ENCODE measurements at places on chromosomes 3 and 15.

DNA sequence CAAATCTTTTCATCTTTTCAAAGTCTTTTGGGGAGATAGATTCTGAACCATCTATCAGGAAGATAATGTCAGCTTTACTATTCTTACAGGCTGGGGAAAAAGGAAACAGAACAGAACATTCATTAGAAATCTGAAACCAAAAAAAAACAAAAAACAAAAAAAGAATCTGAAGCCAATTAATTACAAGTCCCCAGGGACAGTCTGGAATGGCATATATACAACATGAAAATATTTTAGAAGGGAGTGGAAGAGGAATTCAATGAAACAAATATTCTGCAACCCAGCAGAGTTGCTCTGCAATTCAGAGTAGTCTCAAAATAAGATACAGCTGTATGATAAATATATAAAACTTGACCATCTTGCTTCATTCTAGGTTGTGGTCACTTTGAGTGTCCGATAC is 41.7 kb upstream of the CAPN7 start:
- DNase-seq, result no peak

DNA sequence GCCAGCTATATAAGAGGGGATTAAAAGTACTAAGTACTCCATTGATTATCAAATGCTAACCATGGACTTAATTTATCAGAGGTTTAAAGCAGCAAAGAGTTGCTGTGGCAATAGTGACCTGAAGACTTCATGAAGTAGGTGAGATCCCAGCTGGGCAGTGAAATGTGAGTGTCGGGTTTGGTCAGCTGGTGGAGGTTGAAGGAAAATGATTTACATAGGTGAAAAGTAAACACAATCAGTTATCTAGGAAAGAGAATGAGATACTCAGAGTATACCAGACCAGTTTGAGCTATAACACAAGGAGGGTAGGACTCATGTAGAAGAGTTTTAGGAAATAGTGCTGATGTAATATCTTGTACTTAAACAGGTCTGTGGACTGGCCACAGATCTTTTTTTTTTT is 16.5 kb upstream of the FBXO22 start:
- DNase-seq, result no peak

DNA sequence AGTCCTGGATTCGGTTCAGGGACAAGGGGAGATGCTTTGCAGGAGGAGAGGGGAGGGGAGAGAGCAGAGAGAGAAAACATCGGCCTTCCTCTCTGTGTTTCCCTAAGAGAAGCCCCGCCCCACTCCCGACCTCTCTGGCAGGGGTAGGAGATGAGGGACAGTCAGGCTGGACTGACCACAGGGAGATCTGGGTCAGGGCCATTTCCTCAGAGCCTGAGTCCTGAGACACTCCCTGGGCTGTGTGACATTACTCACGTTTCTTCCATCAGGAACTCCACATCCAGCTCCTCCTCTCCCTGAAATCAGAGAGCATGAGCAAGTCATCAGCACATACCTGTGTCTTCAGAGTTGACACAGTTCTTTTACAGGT is 9.1 kb downstream of the PLA2G4D start:
- DNase-seq, result no peak

DNA sequence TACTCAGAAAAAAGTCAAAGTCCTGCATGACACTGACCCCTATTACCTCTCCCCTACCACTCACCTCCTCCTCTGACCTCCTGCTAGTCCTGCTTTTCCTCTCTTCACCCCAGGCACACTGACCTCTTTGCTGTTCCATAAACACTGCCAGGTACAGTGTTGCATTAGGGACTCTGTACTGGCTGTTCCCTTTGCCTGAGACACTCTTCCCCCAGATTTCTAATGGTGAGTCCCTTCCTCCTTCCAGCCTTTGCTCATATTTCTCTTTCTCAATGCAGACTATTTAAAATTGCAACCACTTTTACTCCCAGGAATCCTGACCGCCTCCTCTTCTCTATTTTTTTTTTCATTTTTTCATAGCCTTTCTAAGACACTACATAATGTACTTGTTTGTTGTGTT is 36.3 kb upstream of the UBE2E2 start:
- no peak for DNase-seq

GRCh38 chr3:178895178-178895789 is 176.3 kb downstream of the ZMAT3 start:
- DNase-seq, result no peak

DNA sequence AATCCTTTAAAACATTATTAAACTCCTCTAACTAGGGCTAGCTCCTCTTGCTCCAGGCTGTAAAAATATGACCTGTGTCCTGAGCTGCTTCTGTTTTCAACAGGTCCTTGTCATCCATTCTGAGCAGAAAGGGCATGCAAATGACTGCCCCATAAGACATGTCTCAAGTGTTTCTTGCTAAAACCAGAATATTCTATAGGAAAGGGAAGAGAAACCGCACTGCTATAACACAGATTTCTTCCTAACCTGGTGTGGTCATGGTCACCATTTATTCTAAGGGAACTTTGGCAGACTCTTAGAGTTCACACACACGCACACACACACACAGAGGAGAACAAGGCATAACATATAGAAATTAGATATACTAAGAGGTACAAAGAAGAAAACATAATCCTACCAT is 34.2 kb upstream of the B3GNT5 start:
- DNase-seq, result no peak

GRCh38 chr3:167885277-167885676 is 149.8 kb downstream of the SERPINI1 start:
- DNase-seq, result no peak

- DNase-seq, result no peak
These were observed 172.5 kb upstream of the GADL1 start for GRCh38 chr3:31067004-31067403.

- DNase-seq, result no peak
These were observed 9.2 kb downstream of the ST6GAL1 start for GRCh38 chr3:186939536-186939935.

DNA sequence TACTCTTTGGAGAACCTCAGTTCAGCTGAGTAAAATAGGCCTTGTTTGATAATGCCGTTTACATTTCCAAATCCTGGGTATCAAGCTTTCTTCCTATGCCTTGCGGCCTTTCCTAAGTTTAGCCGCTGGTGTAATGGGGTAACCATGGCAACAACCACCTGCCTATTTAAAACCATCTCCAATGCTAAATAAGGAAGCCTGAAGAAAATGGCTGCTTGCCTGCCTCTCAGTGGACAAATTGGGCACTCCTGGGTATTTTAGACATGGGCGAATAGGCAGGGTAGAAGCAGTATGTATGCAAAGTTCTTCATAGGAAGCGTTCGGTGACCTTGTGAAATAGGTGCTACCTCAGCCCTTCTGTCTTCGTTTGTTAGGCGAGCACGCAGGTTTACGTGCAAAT is 122.7 kb downstream of the DGKG start:
- no peak for DNase-seq

GRCh38 chr15:41334293-41335120 is 1.8 kb downstream of the NUSAP1 start:
- no peak for DNase-seq

DNA sequence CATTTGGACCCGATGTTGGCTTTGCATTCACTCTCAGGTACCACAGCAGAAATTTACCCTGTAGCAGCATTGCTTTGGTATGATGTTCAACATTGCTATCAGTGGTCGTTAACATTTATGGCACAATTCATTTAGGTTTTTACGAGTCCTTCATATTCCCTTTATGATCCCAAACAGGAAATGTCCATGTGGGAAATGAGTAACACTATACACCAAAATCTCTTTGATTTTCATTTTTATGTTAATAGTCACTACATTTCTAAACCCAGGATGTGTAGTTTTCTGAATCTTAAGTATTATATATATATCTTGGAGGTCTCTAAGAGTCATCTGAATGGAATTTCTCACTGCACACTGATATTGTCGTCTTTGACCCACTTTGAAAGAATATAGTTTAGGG is 78.5 kb upstream of the RBMS3 start:
- no peak for DNase-seq

GRCh38 chr3:133296981-133297380 is 102.9 kb upstream of the BFSP2 start:
- no peak for DNase-seq

- no peak for DNase-seq
These were observed 3.9 kb upstream of the DPP8 start for GRCh38 chr15:65521350-65521749.

DNA sequence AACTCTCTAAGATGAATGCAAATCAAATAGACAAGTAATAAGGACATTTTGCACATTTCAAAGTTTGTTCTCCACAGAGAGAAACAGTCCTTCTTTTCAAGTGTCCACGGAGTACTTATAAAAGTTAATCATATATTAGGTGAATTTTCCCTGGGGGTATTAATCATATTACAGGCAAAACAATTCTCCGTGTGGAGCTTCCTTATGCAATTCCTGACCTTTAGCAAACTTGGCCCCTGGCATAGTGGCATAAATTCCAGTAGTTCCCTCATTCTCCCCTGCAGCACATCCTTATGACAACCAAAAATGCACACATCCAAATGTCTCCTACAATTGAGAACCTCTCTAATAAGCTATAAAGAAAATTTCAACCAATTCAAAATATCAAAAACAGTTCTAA is 34.4 kb downstream of the FSIP1 start:
- DNase-seq, result no peak

GRCh38 chr3:129937717-129938116 is 36.8 kb upstream of the TRH start:
- no peak for DNase-seq

GRCh38 chr15:90031231-90031791 is 30.2 kb downstream of the ZNF710 start:
- DNase-seq, result no peak

DNA sequence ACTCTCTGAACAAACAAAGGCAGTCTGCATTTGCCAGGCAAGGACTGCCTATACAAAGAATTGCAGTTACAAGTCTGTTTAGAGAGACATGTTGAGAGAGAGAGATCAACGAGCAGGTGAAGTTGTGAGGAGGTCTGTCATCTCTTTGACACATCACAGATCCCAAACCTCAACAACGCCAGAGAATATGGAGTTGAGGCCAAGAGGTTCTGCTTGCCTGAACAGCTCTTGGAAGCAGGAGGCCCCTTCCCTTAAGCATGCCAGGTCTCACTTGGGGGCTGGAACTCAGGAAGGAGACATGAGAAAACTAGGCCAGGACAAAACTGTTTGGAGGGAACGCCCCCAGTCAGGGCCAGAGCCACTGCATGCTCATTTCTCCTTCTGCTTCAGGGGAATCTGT is 22.3 kb upstream of the MUSTN1 start:
- DNase-seq, result no peak

DNA sequence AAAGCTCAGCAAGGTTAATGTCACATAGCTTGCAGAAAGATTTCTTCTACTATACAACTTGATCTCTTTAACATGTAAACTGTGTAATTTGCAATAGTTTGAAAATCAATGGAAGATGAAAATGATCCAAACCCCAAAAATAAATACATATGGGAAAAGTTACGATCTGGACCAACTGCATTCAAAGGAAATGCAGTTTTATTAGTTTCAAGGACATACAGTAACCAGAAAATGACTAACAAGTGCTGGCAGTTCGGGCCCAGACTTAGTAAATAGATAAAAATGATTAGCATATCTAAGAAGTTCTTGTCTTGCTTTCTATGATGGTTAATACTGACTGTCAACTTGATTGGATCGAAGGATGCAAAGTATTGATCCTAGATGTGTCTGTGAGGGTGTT is 37.3 kb upstream of the LEKR1 start:
- no peak for DNase-seq

- DNase-seq, result no peak
These were observed 272 bp upstream of the SRPRB start for GRCh38 chr3:133805384-133805701.

- no peak for DNase-seq
These were observed 401.8 kb downstream of the SHQ1 start for GRCh38 chr3:72446218-72447058.

DNA sequence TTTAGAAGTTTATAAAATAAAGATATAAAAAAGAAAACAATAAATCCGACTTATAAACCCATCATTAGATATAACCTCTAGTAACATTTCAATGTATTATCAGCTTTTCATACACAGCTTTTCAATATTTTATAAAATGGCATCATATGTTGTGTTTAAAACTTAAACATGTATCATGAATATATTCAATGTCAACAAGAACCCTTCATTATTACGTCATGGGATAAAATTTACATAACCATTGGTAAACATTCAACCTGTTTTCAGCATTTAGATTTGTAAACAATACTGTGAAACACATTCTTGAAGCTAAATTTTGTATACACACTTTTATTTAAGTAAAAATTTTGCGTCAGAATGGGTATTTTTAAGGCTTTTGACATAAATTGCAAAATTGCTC is 153.4 kb upstream of the SOX14 start:
- DNase-seq, result no peak

GRCh38 chr3:58564456-58565160 is 12.6 kb downstream of the FAM107A start:
- no peak for DNase-seq

GRCh38 chr3:31210068-31210645 is 315.7 kb upstream of the GADL1 start:
- no peak for DNase-seq

GRCh38 chr3:129418041-129418973 is 10.1 kb downstream of the EFCAB12 start:
- DNase-seq, result no peak

- DNase-seq, result no peak
These were observed 86.3 kb upstream of the TCF12 start for GRCh38 chr15:56832125-56832524.

GRCh38 chr3:49406571-49407565 is 4.9 kb downstream of the RHOA start:
- DNase-seq, result no peak

GRCh38 chr3:54056521-54056920 is 65.8 kb upstream of the CACNA2D3 start:
- no peak for DNase-seq

DNA sequence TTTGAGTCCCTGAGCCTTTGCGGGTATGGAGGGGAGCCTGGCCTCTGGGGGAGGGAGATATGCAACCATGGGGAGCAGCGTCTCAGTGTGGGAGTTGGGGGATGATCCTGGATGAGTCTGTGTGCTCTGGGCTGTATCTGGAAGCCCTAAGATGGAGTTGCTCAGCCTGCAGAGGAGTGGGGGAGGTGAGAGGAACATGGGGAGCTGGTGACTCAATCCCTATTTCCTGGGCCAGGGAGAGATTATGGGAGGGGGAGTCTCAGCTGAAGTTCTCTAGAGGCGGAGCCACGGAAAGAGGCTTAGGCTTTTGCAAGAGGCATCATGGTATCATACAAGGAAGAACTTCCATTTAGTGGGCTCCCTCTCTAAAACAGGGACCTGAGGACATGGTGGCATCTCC is 59.5 kb upstream of the TMEM115 start:
- DNase-seq, result no peak

DNA sequence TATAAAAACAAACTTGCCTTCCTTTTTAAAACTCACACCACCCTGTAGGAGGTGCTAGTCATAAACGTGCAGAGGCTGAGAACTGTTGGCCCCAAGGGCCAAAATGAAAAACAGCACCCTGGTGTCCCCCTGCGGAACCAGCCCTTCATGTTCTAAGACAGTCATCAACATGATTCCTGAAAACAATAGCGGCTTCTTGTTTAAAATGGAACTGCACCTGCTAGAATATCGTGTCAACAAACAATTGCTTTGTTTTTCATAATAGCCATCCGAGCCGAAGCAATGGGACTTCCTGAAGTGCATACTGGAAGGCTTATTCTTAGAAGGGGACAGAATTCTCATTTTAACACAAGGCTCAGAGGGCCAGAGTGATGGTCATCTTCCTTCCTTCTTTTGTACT is 43.7 kb downstream of the MECOM start:
- no peak for DNase-seq

All from stimulated activated CD4-positive, alpha-beta T cell treated with anti-CD3 and anti-CD28 coated beads, Interleukin-2, amount 100 ng/mL, for 24 hours (primary cell).